Ovary (tissue), 10 donors: ENCODE measurements at places on chromosomes 3 and 15. TPM values are rescaled to one million over a fixed set of nuclear protein-coding genes. Genes with fewer than 3 reads are reported as not detected.

The TEX55 gene
- not detected for polyA plus RNA-seq

The IGF2BP2 gene
- polyA plus RNA-seq = 6.8 TPM

The ALCAM gene
- 279 TPM for polyA plus RNA-seq

The RLBP1 gene
- polyA plus RNA-seq = not detected

The TMEM40 gene
- polyA plus RNA-seq = 0.11 TPM

The FANCD2OS gene
- polyA plus RNA-seq = not detected
